HEK293T (cell line): ENCODE measurements at places on chromosomes 1 and 21.

GRCh38 chr1:30380625-30380984 is 342.8 kb downstream of the MATN1 start:
- DNase-seq: no peak

DNA sequence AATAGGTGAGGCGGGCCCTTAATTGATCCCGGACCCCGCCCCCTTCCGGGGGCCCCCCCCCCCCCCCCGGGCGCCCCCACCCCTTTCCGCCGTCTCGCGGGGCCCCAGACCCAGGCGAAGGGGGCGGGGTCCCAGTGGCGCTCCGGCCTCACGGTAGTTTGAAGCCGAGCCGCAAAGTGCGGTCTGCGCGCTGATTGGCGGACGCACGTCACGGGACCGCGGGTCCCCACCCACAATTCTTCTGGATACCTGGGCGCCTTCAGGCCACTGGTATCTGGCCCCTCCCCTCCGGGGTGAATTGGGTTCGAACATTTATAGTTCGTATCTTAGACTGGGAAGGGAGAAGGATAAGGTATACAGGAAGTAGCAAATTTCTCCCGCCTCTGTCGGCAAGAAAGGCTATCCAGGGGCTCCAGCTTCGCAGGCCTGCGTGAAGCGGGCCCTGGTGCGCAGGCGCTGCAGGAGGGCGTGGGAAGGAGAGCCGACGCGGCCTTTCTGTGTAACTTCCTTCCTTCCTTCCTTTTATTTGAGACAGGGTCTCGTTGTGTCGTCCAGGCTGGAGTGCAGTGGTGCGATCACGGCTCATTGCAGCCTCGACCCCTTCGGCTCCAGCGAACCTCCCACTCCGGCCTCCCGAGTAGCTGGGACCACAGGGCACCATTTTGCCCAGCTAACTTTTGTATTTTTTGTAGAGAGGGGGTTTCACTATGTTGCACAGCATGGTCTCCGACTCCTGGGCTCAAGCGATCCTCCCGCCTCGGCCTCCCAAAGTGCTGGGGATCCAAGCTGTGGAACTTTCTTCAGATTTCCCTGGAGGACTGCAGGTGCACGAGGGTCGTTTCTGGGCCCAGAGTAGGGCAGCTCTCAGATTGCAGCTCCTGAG is 564 bp upstream of the HMGN1 start:
- DNase-seq: peak; percentile 98

GRCh38 chr1:47249755-47250154 is 17.7 kb upstream of the TAL1 start:
- DNase-seq: no peak

DNA sequence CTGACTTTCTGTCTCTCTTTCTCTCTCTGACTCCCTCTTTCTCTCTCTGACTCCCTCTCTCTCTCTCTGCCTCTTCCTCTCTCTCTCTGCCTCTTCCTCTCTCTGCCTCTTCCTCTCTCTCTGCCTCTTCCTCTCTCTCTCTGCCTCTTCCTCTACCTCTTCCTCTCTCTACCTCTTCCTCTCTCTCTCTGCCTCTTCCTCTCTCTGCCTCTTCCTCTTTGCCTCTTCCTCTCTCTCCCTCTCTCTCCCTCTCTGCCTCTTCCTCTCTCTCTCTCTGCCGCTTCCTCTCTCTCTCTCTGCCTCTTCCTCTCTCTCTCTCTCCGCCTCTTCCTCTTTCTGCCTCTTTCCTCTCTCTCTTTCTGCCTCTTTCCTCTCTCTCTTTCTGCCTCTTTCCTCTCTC is 18.6 kb upstream of the ANKRD45 start:
- no peak for DNase-seq

DNA sequence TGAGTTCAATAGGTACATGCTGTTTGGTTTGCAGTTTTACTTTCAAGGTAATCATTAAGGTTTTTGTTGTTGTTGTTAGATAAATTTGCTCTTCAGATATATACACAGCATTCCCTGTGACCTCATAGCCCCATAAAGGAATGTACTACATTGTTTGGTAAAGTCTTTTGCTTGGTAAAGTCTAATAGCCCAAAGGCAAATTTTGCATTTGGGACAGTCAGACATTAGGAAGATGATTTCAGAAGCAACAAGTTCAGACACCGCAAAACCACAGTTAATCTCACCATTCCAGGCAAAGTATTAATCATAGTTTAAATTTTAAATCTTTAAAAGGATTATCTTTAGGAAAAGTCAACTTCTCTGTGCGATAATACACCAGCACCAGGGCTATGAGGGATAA is 32.6 kb upstream of the PYHIN1 start:
- DNase-seq: no peak

DNA sequence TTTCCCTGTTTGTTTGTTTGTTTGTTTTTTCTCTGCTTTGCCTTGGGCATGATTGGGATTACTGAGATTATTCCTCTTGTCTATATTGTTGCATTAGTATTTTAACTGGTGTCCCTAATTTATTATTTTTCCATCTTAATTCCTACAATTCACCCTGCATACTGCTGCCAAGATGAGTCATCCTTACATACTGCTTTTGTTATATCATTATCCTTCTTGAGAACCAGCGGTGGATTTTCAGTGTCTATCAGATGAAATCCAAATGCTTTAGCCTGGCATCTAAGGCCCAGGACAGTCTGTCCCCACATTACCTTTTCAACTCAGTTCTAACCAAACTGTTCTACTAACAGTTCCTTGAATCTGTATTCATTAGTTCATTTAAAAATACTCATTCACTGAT is 101.7 kb downstream of the OLFML2B start:
- DNase-seq: no peak

DNA sequence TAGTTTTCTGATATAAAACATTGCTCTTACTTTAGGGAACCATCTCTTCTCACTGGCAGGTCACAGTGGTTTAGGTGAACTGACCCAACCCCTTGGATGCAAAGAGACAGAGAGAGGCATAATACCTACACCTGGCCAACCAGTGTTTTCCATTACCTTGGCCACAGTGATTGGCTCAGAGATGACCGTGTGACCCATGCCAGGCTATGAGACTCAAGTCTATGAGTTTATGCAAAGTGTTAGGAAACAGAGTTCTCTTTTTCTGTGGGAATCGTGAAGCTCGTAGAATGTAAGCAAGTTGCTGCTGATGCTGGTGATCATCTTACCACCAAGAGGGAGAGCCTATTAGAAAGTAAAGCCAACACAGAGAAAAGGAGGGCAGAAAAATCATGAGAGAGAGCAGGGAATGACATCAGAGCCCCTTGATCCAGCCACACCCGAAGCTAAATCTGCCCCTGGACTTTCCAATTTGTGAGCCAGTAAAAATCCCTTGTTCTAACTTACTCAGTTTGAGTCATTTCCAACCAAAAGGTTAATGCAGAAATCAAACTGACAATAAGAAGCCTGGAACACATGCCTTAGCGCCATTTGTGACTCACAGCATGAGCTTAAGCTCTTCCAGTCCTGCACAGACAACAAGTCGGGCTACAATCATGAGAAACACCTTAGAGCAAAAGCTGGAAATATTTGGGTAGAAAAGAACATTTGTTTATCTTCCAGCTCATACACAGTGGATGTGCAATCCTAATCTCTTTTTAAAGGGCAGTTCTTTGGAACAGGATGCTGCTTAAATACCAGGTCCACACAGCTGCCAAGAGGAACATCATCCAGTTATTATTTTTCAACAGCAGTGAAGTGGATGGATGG is 81.3 kb upstream of the KAZN start:
- no peak for DNase-seq

DNA sequence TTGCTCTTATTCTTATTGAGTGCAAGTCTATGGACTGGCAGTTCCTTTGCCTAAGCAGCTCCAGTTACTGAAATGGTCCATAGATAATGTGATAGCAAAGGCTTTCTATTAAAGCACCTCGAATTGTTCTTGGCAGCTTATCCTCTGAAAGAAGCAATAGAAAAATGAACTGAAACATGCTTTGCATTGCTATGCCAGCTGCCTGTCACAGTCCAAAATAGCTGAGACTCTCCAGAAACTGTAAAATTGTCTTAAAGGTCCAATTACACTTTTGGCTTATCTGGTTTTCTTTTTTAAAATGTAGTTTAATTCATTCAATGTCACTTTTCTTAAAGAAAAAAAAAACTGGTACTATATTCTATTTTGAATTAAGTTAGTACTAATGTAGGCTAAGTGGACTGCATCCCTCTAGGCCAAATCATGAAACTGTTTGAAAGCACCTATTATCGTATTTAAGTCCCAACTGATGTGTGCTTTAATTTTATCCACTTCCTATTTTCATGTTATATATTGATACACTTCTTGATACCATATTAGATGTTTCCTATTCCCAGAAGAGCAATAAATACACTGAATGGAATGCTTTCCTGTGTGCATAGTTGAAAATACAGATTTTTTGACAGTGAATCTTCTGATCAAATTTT is 208.0 kb upstream of the DEPDC1 start:
- no peak for DNase-seq

- DNase-seq: no peak
Measured at GRCh38 chr1:35629051-35629450, 12.3 kb downstream of the PSMB2 start.

DNA sequence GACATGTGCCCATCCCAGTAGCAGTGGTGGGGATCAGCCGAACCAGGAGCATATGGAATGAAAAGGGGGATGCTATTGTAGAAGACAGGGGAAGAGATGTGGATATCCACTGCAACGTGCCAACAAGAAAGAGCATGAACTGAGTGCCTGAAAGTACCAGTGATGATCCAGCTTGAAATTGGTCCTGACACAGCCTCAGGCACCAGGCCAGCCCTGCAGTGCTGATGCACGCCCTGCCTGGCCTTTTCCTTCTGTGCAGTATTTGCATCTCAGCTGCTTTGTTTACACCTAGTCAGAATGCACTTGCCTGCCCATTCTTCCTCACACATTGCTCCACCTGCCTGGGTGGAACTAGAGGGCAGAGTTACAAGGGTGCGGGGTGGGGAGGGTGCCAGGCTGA is 50.3 kb upstream of the ARTN start:
- no peak for DNase-seq

DNA sequence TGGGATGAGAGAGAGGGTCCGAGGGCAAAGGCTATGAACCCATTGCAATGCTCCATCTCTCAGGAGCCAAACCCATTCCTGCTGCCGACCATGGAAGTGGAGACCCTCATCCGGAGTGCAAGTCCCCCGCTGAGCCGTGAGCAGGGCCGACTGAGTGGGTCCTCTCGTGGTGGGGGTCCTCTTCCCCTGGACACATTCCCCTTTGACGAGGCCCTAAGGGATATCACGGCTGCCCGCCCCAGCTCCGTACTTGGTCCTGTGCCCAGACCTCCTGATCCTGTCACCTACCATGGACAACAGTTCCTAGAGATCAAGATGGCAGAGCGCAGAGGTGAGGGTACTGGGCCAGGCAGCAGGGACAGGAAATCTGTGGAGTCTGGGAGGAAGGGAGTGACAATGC is 11.0 kb downstream of the HYI start:
- DNase-seq: no peak

GRCh38 chr1:60331647-60332046 is 258.1 kb upstream of the C1orf87 start:
- no peak for DNase-seq

DNA sequence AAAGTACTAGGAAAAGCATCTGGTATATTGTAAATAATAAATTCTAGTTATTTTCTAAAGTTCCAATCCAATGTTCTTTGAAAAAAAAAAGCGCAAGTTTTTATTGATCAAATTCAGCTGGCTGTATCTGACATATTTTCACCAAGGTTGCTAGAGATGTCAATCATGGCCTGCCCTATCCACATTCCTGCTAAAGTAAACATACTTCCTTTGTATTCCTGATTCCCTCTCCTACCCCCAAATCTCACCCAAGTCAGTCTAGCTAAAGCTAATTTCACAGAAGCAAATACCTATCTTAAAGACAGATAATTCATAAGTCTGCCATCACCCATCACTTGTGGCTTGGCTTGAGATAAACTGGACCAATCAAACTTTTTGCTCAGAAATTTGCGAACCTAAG is 21.3 kb downstream of the ANKRD13C start:
- no peak for DNase-seq

GRCh38 chr1:205024679-205025078 is 18.3 kb upstream of the CNTN2 start:
- DNase-seq: no peak

DNA sequence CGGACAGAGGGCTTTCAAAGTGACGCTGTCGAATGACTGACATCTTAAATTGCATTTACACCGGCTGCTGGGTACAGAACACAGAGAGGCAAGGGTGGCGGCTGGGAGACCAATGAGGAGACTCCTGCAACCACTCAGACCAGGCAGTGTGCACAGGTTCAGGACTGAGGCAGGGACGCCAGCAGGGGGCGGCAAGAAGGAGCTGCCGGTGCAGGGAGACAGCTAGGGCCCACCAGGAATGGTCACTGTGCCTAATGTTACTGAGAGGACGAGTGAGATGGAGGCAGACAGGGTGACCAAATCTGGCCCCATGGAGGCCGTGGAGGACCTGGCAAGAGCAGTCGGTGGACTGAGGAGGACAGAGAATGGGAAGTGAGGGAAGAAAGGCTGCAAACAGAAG is 23.5 kb downstream of the GLIS1 start:
- DNase-seq: peak; percentile 77

GRCh38 chr1:112702420-112703261 is 4.3 kb downstream of the RHOC start:
- no peak for DNase-seq

DNA sequence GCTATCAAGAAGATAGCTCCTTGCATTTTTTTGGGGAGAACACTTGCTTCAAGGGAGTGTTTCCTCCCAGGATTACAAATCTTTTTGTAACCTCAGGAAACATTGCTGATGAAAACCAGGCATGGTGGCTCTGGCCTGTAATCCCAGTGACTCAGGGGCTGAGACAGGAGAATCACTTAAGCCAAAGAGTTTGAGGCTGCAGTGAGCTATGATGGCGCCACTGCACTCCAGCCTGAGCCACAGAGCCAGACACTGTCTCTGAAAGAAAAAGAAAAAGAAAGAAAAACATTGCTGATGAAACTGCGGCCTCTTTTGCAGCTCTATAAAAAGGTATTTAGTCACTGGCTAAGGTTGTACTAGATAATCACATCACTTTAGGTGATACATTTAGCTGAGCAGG is 7.3 kb downstream of the RNU1-2 start:
- no peak for DNase-seq

DNA sequence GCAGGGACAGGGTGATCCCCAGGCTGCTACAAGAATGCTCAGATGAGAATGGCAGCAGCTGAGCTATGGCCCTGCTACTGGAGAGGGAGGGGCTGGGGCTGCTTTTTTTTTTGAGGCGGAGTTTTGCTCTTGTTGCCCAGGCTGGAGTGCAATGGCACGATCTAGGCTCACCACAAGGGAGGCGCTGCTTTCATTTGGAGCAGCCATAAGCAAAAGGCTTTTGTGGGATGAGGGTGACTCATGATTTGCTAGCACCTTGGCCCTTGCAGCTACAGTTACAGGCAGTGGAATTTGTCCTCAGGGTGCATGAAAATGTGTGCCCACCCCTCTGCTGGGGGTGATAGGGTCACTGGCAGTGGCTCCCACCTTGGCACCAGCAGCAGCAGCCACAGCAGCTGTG is 32.4 kb upstream of the CYP4A22 start:
- DNase-seq: no peak

- no peak for DNase-seq
Measured at GRCh38 chr1:12040457-12041051, 21.3 kb downstream of the MIIP start.

DNA sequence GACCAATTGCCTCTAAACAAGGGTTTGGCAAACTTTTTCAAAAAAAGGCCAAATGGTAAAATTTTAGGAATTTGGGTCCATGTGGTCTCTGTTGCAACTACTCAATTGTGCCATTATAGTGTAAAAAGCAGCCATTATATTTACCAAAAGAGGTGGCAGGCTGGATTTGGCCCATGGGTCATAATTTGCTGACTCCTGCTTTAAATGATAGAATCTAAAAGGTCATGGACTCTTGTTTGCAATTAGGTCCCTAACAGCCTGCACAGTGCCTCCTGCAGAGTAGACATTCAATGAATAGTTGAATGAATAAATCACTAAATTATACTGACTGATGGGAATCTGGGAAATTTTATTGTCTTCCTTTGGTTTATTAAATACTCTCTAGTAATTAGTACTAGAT is 6.2 kb downstream of the BECN2 start:
- no peak for DNase-seq
